NCI-H2227 treated with DMSO at 0.1 percent for 48 hours (cell line): ENCODE measurements at places on chromosomes 5 and 9.

- DNase-seq, result no peak
Measured at GRCh38 chr5:132237141-132237540, 9.5 kb upstream of the P4HA2 start.

DNA sequence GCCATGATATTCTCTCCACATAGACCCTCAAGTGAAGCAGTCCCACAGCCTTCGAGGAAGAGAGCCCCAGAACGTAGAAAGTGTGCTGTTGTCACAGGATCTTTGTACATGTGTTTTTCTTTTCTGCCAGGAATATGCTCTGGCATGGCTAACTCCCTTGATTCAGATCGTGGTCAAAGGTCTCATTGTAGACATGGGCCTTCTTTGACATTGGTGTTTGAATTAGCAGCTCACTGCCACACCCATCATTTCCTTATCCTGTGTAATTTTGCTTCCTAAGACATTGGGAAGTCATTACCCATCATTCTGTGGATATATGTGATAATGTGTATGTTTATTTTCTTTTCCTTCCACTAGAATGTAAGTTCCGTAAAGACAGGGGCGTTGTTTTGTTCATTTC is 25.5 kb downstream of the MTRR start:
- no peak for DNase-seq

DNA sequence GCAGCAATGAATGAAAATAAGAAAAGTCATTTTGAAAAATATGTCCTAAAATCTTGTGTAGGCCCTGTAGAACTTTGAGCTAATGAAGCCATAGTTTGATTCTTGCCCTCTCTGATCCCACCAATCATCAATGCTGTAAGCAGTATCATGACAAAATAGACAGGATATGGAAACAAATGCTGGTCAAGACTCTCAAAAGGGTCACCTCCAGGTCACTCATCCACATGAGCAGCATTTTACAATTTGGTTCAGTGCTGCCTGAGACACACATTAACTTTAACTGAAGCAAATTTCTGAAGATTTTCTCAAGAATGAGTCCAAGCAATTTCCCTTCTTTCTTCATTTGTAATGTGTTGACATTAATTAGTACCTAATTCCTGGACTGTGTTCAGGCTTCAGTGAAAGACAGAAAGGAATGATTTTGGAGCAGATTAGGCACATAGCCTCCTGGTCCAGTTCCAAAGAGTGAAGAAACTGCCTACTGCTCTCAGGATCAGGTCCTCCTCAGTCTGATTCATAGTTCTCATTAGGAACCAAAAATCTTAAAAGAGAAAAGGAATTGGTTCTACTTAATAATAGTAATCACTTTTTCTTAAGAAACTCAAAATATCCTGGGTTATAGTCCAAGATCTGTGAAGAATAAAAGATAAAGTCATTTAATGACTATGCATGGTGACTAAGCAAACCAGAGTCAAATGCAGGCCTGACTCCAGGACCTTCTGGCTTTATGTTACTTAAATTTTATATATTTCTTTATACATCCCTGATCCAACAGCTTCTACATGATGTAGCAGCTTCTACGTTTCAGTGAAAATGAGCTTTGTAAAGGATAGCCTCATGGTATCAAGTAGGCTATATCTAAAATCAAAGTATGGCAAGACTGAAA is 192.1 kb upstream of the RGMB start:
- no peak for DNase-seq

GRCh38 chr5:29935371-29935770 is 1258.1 kb upstream of the CDH6 start:
- DNase-seq, result no peak

- DNase-seq, result no peak
Measured at GRCh38 chr9:82161876-82162275, 173.3 kb downstream of the SPATA31D1 start.

DNA sequence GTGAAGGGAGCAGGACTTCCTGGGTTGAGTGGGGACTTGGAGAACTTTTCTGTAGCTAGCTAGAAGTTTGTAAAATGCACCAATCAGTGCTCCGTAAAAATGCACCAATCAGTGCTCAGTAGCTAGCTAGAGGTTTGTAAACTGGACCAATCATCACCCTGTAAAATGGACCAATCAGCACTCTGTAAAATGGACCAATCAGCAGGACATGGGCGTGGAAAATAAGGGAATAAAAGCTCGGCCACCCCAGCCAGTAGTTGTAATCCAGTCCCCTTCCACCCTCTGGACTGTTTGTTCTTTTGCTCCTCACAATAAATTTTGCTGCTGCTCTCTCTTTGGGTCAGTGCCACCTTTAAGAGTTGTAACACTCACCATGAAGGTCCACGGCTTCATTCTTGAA is 29.5 kb downstream of the SPATA31C2 start:
- no peak for DNase-seq

- no peak for DNase-seq
Measured at GRCh38 chr5:154351566-154351965, 94.2 kb upstream of the SAP30L start.

DNA sequence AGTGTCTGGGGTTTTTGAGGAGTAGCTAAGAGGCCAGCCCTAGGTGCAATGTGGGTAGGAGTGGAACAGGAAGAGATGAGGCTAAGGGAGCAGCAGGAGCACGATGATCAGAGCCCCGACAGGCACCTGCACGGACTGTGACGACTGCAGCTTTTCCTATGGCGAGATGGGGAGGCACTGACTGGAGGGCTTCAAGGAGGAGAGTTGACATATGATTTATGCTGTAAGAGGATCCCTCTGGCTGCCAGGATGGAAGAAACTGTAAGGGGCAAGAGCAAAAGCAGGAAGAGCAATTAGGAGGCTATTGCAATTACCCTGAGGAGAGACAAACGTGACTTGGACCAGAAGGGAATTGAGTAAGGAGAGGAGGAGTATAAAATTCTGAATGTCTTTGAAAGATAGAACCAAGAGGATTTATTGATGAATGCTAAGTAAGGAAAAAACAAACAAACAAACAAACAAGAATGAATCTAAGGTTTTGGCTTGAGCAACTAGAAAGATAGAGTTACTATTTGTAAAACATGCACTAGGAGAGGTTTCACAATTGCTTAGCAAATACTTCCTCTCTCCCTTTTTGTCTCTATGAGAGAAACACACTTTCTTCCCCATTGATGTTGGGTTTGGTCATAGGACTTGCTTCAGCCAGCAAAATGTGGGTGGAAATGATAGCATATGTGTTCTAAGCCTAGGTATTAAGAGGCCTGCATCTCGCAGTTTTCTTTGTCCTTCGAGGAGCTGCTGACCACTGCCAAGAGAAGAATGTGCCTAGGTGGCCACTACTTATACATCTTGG is 32.9 kb downstream of the TRPC7 start:
- DNase-seq, result no peak

DNA sequence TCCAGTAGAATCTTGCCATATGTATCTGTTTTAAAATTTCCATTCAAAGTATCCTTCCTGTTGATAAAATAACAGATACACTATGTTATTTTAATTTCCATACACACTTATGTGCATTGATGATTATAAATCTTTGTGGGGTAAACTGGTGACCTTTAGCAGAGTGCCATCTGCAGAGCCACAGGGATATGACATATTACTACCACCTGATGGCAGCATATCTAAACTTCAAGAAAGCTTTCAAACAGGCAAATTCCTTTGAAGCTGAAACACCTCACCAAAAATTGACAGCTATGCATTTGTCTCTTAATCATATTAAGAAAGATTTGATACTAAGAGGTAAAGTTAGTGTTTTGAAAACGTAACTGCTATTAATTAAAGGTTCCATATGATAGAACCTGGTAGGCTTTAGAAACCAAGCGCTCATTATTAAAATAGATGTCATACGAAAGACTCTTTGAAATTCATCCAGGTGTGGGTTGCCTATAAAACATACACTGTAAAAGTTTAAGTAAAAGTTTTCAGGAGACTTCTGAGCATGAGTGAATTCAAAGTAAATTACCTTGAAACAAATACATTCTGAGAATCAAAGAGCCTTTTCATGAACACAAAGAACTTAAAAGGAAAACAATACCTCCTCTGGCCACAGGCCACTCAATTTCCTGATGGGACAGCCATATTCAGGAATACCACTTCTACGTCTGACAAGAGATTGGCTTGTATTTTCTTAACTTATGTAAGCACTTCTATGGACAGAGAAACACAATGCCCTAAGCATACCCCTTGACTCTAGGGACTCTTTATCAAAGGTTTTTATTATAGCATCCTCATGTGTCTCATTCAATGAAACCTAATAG is 93.3 kb downstream of the KIAA0825 start:
- DNase-seq, result peak; percentile 24

GRCh38 chr9:113651896-113652295 is 188.4 kb downstream of the RGS3 start:
- DNase-seq, result no peak

DNA sequence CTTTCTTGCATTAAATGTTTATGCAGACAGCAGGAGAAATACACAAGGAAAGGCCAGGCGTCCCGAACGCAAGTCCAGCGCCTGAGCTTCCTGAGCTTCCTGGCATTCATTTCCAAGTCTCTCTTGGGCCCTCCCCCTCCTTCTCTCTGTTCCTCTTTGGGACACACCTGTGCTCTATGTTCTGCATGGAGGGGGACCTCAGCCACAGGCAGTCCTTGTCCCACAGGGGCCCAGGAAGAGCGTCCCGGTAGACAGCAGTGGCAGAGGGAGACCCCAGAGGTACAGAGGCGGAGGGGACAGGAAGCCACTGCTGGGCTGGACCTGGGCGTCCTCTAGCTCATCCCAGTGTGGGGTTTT is 221.3 kb downstream of the C9orf50 start:
- no peak for DNase-seq

GRCh38 chr5:2135354-2135753 is 252.6 kb upstream of the IRX4 start:
- DNase-seq, result no peak
